ENCODE measurements at places on chromosomes 1 and 21.

GRCh38 chr1:190320952-190321351 lies 156.7 kb downstream of the BRINP3 start:
- no peak for DNase-seq

DNA sequence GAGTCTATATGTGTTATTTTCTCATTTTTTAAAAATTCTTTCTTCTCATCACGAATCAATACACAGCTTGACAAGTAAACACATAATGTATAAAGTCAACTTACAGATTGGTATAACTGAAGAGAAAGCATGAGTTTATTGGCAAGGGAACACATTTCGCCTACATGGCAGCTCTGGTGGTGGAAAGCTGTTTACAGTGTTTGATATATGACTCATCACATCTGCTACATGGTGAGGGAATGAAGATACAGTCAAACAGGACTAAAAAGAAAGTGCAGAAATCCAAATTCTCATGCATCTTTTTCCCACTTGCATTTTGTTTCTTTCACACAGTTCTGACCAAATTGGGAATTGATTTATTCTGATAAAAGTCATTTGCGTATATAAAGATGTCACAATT lies 122.2 kb upstream of the ADGRL4 start:
- DNase-seq: no peak

GRCh38 chr21:25350056-25350455 lies 257.2 kb downstream of the MRPL39 start:
- DNase-seq: no peak

DNA sequence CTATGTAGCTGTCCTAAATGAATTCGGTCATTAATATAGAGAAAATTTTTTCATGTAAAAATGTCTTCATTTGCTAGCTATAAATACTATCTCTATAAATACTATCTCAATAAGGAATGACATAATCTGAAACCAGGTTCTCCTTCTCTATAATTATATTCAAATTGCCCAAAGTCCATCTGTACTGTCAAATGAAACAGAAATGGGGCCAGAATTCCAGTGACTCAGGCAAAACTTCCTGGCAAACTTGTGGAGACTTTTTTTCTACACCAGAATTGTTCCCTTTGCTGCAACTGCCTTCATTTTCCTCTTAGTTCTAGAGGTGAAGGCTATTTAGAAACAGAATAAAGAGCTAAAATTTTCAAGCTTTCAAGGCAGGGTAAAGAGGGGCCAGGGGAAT lies 152.5 kb downstream of the KCNH1 start:
- no peak for DNase-seq

GRCh38 chr21:39094847-39095579 lies 88.2 kb downstream of the PSMG1 start:
- DNase-seq: no peak

GRCh38 chr1:83718338-83718737 lies 280.6 kb downstream of the TTLL7 start:
- no peak for DNase-seq

DNA sequence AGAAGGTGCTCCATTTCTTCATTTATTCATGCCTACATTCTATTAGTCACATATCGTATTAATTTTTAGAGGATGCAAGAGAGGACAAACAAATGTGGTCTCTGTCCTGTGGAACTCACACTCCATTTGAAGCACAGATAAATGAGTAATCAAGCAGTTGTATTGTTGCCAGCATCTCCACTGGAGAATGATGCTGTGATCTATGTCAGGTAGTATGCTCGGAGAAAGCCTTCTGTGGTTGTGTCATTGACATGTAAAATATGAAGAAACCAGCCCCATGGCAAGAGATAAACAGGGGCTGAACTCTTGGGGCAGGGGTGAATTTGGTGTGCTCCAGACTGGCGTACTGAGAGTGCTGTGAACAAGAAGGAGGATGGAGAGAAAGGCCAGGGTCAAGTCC lies 101.2 kb downstream of the FASLG start:
- DNase-seq: no peak

DNA sequence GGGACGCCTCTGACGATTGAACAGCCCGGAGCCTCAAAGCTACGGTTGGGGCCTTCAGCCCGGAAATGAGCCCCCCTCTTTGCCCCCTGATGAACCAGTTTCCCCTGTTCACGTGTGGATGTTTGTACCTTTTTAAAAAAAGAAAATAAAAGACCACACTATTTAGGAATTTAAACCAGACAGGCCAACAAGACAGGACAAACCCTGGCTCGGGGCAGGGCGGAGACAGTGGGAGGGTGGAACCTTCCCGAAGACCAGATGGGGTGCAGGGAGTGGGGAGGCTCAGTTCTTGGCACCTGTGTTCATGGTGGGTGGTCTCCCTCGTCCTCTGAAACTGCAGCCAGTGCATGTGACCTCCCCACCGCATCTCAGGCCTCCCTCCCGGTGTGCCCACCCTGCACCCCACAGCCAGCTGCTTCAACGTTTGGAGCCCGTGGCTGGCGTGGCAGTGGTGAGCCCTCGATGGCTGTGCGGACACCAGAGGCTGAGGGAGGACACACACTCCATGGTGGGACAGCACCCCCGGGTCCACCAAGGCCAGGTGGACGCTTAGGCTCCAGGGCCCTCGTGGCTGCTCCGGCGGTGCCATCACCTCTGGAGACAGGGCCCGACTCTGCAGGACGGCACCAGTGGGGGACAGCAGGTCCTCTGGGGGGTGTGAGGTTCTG lies 45.6 kb downstream of the COL18A1 start:
- DNase-seq: no peak

DNA sequence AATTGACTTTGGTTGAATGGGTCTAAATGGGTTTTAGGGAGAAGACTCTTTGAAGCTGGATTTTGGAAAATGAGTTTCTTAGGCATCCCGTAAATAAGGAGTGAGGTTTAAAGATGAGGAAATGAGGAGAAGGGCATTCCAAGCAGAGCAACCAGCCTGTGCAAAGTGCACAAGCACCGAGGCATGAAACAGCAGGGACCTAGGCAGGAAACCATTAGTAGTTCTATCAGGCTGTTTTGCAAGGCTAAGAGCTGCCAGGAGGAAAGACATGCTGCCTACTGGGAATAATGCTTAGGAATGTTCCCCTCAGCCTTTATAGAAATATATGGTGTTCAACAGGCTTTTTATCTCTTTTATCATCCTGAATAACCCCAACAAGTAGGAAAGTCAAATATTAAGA lies 153.1 kb upstream of the FGGY start:
- DNase-seq: no peak

DNA sequence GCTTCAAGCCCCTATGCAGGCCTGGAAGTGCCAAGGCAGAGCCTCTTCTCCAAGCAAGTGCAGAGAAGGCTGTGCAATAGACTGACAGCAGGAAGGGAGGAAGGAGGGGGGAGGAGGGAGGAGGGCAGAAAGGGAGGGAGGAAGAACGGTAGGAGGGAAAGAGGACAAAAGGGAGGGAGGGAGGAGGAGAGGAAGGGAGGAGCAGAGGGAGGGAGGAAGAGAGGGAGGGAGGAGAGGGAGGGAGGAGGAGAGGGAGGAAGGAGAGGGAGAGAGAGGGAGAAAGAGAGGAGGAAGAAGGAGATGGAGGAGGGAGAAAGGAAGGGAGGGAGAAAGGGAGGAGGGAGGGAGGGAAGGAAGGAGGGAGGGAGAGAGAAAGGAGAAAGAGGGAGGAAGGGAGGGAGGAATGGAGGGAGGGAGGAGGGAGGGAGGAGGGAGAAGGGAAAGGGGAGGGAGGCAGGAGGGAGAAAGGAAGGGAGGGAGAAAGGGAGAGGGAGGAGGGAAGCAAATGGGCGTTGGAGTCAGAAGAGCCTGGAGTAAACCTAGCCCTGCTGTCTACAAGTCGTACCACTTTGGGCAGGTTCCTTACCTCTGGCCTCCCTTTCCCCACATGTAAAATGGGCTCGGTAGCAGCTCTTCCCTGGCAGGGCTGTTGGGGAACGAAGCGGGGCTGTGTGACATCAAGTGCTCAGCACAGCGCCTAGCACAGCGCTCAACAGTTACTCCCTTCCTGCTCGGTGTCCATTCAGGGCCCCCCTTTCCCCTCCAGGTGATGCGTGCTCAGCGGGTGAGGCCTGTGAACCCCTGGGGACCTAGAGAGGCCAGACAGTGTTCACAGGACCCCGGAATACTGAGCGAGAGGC lies 244.6 kb downstream of the NPHP4 start:
- peak; percentile 5 for DNase-seq

GRCh38 chr1:95013950-95014574 lies 58.7 kb downstream of the ALG14 start:
- no peak for DNase-seq

GRCh38 chr1:180218806-180219765 lies 11.0 kb upstream of the LHX4 start:
- DNase-seq: no peak

DNA sequence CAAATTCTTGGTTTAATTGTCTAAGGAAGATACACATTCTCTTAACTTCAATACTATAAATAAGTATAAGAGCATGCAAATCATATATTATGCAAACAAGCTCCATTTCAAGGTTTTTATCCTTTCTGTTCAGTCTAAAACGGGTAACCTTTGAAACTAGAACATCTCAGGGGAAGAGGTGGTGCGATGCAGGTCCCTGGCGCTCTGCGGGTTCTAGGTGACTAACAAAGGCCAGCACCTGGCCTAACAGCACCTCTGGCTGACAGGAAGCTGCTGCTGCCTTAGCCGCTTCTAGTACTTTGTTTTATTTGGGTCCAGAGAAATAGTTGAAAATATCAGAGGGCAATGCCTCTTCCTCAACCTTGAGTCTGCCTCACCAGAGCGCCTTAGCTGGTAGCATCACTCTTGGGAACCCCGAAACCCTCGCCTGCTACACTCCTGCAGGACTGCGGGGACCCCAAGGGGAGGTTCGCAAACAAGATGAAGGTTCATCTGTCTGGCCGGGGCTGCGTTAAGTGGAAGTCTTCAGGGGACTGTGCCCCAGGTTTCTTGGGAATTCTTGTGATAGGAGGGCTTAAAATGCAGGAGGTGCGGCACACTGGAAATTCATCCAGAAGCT lies 45.5 kb downstream of the PRDM15 start:
- no peak for DNase-seq

DNA sequence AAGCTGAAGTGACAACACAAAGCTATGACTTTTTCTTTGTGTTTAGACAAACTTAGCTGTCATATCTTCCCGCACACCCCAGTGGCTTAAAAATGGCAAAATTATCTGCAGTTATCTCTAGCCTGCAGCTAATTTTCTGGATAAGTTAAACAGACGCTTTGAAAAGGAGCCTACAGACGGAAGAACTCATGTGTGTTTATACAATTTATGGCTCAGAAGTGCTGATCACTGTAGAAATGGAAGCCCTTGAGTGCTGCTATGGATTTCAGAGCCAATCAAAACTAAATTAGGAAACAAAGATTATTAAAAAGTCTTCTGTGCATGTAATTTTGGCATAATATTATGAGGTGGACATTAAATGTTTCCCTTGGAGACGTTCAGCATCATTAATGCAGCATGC lies 11.6 kb downstream of the NTNG1 start:
- no peak for DNase-seq

DNA sequence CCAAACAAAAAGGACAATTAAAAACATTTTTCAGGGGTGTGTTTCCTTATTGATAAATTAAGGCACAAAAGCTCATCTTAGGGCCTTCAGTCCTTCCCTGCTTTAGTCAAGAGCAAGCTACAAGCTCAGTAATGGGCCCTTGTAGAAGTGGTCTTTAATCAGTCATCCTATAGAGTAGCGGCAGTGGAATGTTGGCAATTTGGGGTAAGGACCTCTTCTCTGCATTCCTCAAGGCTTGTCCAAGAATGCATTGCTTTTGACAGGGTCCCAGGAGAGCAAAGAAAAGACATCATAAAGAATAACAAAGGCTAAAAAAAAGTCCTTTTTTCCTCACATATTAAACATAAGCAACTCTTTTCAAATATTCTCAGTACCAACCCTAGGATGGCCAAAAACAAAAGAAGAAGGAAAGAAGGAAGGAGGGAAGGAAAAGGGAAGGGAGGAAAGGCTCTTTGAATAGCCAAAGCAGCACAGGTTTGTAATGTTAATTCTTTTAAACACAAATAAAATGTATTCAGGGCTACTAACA lies 27.3 kb upstream of the CAMK1G start:
- DNase-seq: no peak

- DNase-seq: peak; percentile 82
Observed at GRCh38 chr1:21937372-21938121, 437 bp upstream of the HSPG2 start.

- no peak for DNase-seq
Observed at GRCh38 chr1:70429757-70430156, 18.7 kb downstream of the CTH start.

- DNase-seq: no peak
Observed at GRCh38 chr1:160720356-160721085, 8.9 kb upstream of the CD48 start.

DNA sequence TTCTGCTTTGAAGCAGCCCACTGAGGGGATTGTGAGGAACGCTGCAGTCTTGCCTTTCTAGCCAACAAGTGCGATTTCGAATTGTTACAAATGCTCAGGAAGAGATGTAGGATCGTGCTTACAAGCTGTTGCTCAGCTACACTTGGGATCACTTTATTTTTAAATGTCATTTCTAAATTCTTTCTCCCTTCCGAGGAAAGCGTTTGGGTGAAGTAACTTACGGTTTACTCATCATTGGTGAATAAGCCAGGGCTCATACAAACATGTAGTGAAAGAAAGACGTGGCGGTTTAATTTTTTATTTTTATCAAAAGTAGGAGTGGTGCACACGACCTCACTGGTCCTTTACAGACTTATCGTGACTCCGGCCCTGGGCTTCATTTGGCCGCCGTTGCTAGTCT lies 386.6 kb downstream of the KIF26B start:
- no peak for DNase-seq

DNA sequence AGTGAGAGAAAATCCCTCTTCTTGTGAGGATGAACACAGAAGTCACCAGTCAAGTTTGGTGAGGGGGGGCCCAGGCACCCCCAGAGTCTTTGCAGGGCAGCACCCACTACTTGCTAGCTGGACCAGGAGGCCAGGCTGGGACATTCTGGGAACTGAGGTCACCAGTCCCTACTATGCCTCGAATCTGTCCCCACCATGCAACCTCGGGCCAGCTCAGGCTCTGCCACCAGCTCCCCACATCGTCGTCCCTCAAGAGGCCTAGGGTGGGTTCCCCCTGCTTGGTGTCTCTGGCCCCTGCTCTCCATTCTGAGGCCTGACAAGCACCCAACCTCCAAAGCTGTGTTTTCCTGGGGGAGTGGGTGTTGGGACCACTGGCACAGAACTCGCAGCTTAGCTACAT lies 22.2 kb upstream of the ZNF678 start:
- DNase-seq: no peak

GRCh38 chr1:26459573-26460031 lies 12.6 kb upstream of the HMGN2 start:
- DNase-seq: no peak

DNA sequence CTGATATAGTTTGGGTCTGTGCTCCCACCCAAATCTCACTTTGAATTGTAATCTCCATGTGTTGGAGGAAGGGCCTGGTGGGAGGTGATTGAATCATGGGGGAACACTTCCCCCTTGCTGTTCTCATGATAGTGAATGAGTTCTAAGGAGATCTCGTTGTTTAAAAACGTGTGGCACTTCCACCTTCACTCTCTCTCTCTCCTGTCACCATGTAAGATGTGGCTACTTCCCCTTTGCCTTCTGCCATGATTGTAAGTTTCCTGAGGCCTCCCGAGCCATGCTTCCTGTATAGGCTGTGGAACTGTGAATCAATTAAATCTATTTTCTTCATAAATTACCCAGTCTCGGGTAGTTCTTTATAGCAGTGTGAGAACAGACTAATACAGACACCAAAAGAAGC lies 40.4 kb downstream of the FRRS1 start:
- no peak for DNase-seq

- DNase-seq: no peak
Observed at GRCh38 chr1:54994355-54994990, 4.3 kb upstream of the BSND start.

- DNase-seq: no peak
Observed at GRCh38 chr1:217564833-217565232, 66.1 kb downstream of the GPATCH2 start.
